Mucosa of descending colon (tissue), 3 donors: ENCODE measurements at places on chromosomes 2 and 18.

DNA sequence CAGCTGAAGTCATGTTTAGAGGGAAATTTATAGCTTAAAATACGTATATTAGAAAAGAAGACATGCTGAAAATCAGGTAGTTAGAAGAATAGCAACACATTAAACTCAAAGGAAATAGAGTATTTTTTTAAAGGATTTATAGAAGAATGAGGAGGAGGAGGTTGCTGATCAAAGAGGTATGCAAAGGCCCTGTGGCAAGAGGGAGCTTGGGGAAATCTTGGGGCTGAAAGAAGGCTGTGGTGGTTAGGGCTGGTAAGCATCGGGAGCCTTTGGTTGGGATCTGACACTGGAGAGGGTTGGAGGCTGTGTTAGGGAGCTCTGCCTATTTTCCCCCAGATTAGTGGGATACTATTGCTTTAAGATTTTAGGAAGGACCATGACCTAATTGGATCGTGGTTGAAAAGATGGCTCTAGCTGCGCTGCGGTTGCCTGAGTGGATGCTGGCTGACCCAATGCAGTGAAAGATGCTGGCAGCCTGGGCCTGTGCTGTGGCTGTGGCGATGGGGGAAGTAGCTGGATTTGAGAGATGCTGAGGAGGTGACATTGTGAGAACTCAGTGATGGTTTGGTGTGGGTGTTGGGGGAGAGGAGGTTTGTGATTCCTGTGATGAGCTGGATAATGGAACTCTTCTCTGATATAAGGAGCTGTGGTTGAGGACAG lies 11.7 kb downstream of the DGKD start:
- no peak for DNase-seq

DNA sequence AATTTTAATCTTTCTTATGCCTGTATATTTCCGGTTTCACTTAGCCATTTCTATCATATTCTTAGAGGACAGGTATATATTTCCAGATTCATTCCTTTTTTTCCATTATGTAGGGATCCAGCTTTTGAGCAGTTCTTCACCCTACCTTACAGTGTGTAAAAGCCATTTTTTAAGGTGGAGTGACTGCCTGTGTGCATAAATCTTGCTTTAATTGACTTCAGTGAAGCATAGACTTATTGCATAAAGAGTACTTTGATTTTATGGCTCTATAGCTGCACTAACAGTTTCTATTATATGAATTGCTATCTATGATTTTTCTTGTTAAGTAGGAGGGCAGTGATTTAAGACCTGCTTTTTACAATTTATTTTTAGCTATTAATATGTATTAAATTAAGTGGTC lies 132.6 kb downstream of the NYAP2 start:
- no peak for DNase-seq

DNA sequence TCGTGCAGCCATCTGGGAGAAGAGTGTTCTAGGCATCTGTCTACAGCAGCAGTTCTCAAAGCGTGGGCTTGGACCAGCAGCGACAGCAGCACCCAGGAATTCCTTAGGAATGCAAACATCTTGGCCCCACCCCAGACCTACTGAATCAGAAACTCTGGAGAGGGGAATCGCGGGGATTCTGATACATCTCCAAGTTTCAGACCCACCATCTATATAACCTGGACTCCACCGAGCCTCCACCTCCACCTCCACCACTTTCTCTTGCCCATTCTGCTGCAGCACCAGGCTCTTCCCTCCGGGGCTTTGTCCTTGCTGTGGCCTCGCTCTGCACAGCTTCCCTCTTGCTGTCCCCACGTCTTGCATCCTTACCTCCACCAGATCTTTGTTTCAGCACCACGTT lies 256.4 kb downstream of the BCL2 start:
- DNase-seq: no peak

DNA sequence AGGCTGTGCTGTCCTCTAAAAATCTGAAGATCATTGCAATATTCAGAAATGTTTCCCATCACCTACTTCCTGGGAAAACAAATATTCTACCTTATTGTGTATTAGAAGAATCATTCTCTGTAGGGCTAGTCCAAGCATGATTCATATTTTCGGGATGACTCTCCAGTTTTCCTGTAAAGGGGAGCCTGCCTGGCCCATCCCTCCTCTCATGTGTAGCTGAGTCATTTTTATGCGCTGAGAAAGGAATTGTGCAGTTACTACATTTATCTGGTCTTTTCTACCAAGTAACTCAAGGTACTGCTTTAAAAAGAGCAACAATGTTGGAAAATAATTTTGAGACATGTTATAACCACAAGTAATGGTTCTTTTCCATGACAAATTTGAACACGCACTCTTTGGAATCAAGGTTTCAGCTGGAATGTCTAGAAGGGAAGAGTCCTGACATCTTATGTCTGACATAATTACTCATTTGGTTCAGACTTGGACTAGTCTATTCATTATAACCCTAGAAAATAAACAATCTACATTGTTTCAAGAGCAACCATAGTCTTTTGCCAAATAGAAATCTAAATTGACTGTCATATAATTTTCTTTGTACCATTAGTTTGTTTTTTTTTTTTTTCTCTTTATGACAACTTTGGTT lies 6.6 kb downstream of the DSG3 start:
- no peak for DNase-seq

DNA sequence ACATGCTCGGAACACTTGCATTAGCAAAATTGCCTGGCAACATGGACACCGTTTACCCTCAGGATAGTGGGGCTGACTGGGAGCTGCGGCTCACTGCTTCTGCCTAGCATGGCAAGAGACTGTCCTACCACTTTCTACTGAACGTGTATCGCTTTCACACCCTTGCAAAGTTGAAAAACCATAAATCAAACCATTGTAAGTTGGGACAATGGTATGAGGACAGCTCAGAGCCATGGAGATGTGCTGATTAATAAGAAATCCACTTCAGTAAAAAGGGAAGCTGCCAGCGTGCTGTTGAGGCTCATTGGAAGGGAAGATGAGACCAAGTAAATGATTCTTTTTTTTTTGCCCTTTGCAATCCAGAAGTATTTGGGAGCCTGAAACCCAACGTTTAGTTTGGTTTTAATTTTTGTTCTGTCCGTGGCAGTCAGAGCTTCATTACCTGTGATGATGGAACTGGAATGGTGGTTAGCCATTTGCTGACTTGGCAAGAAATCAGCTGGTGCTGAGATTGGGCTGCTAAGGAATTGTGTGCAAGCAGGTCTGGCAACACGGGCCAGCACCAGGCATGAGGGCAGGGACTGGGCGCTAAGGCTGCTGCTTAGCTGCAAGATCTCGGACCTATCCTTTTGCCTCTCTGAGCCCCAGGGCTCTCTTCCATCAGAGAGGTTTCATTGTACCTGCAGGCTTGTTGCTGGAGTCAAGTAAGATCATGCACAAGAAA lies 75.5 kb upstream of the HS6ST1 start:
- no peak for DNase-seq

GRCh38 chr18:75544051-75544481 lies 116.6 kb upstream of the SMIM21 start:
- no peak for DNase-seq

DNA sequence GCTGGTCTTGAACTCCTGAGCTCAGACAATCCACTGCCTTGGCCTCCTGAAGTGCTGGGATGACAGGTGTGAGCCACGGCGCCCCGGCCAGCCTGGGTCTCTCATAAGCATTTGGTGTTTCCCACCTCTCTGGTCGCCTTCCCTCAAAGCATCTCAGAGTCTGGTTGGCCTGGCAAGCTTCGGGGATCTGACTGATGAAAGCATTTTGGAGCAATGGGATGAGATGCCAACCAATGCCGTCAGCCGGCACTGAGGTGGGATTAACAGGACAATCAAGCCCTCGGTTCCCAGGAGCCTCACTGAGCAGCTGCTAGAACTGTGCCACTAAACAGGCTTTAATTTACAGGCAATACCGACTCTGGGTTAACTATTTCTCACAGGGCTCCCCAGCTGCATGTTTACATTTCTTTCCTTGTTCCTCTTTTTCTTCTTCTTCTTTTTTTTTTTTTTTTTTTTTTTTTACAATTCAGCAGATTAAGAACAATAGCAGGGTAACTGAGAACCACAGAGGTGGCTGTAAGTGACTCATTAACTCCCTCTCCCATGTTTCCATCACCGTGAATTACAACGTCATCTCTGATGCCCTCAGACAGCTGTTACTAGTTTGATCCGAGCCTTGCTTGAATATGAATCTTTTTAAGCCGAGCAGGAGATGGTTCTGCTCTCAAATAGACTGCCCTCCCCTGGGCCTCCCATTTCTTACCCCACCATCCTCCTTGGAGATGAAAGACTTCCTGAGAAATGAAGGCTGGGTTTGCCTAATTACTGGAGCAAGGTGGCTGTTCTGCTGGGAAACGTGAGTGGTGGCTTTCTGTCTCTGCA lies 37.9 kb downstream of the ODC1 start:
- DNase-seq: no peak

GRCh38 chr2:67055387-67056304 lies 341.5 kb upstream of the ETAA1 start:
- no peak for DNase-seq

DNA sequence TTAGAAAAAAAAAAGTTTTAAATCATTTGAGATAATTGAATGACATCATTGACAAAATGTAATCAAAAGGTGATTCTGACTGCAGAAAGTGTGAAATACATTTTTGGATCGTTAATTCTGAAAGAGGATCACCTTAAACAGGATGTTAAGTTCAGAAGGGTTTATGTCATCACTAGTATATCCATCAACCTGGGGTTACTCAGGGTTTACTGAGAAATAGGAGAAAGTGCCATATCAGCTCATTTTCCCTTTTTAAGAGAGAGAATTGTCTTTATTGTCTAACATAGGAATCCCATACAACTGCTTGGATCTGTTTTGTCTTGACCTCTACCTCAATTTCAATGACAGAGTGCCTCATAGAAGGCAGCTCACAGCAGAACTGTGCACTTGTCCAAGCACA lies 466.1 kb upstream of the LINC00305 start:
- no peak for DNase-seq

GRCh38 chr2:11925295-11926066 lies 179.0 kb downstream of the LPIN1 start:
- no peak for DNase-seq

- DNase-seq: peak; percentile 70
These were observed 405 bp downstream of the PPP3R1 start for GRCh38 chr2:68251855-68252399.

DNA sequence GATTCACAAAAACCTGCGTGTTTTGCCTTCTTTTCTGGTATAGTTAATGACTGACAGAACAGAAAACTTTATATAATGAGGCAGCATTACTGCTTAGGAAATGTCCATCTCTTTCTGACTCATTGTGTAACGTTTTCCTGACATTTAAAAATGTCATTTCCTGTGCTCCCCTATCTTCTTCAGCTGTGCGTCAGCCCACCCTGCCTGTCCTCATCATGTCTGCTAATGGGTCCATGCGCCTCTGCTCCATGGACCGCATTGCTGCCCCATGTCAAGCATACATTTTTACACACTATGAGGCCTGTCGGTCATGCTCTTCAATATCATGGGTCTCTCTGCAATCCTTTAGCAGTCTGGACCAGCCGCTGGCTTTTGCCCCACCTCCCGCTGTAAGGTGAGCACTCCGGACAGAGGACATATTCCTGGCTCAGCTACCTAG lies 234.3 kb downstream of the CDCA7 start:
- DNase-seq: no peak

GRCh38 chr2:31388736-31389135 lies 25.8 kb downstream of the XDH start:
- no peak for DNase-seq

DNA sequence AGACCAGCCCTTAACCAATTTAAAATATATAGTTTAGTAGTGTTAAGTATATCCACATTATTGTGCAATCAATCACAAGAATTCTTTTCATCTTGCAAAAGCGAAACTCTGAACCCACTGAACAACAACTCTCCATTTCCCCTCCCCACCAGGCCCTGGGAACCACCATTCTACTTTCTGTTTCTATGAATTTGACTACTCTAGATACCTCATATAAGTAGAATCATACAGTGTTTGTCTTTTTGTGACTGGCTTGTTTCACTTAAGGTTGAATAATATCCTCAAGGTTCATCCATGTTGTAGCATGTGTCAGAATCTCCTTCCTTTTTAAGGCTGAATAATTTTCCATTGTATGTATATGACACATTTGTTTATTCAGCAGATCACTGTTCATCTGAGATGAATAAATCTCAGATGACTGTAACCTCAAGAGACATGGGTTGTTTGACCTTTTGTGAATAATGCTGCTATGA lies 8.1 kb upstream of the SOS1 start:
- DNase-seq: peak; percentile 40

DNA sequence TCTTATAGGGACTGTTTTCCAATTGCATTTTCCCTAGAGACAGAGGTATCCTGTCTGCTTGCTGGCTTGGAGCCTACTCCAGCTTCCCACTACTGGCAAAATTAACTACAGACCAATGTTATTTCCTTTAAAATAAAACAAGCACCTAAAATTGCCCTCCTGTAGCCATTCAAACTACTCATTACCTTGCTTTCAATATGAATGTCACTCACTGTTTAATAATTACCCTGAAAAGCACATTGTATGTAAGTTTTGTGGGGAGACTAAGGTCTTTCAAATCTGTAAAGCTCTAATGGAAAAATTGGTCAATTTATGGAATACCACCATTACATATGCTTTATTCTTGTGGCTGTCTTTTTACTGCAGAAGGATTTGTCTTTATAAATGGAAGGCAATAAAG lies 87.3 kb downstream of the DOCK10 start:
- no peak for DNase-seq

DNA sequence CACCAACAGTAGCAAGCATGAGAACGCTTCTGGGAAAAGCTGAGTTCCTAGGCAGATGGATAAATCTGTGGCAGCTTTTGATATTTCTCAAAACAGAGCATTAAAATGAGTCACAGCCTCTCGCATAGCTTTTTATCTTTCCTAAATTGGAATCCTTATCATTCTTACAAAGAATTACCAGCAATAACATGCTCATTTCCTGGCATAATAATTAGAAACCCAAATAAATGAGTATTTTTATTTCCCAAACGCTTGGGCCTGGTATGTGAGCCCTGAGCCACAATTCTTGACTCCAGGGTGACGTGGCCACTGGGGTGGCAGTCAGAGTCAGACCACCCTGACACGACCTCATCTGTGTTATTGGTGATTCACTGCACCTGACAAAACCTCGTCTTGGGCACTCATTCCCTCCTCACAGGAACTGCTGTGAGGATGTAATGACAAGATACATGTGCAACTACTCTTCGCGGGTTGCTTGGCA lies 210.7 kb downstream of the ARL4C start:
- DNase-seq: no peak

DNA sequence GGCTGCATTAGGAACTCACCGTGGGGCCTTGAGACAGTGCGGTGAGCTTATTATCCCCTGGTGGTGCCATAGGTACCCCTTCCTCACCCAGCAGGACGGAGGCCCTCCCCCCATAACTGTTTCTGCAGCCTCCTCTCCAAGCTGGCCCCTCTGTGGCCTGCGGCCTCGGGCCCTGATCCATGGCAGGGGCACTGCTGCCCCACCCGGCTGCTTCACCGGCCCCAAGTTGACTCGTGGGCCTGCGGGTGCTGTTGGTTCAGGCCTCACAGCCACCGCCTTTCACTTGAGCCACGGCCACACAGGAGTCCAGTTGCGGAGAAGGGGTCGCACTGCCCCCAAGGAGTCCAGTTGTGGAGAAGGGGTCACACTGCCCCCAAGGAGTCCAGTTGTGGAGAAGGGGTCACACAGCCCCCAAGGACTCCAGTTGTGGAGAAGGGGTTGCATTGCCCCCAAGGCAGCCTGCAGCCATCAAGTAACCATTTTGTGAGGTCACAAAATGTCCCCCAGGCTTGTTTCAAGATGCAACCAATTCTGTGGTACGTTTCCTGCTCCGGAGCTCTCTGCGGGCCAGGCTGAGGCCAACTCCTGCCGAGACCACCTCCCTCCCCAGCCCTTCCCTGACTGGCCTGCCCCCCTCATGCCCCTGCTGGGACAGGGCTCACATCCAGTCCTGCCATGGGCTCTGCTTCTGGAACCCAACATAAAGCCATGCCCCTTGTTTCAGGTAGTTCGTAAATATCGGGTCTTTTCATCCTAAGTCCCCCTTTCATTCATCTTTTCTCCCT lies 4.6 kb downstream of the LRRFIP1 start:
- DNase-seq: no peak
